ENCODE measurements at places on chromosomes 5 and 9.

DNA sequence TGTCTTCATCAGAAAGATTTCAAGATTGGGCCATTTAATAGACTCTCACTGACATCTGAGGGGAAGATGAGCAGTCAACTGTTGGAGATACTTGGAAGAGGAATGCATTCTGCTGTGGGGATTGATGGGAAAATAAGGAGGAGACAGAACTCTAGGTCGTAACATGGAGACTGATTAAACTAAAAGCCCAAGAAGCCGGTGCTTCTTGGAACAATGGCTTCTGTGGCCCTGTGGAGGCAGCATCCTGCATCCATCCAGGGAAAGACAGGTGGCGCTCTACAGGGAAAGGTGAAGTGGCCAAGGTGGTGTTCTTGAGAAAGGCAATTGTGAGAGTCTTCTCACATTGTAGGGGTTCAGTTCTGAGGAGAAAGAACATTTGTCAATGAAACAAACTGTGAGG, 31.3 kb downstream of the ZFAND5 start:
- no peak for DNase-seq

DNA sequence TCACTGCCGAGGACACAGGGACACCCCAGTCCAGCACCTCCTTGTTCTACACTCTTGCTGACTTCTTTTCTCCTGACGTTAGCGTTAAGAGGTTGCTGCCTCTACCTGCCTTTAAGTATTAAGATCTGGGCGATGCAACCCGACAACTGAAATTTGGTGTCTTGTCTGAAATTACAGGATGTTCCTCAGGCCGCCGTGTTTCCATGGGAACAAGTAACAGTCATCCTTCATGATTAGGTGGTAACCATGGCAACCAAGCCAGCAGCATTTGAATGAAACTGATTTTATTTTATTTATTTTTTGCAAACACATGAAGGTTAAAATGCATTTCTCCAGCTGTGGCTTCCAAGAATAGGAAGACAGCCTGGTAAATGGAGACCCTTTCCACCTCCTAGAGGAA, 20.8 kb downstream of the DAB2IP start:
- DNase-seq: no peak

DNA sequence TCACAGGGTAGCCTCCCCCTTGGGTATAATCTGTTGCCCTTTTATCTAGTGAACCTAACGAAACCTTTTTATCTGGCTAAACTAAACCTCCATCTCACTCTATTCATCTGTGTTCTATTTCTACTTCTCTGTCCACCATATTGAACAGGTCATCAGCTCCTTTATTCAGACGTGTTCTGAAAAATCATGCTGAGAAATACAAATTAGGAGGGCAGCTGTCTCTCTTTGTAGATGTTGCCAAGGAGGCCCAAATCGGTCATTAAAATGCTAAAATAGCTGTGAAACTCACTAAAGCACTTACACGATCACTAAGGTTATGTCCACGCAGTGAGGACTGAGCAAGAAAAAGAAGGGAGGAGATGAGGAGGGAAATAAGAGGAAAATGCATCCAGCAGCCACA, 115.6 kb upstream of the RETREG1 start:
- DNase-seq: no peak

DNA sequence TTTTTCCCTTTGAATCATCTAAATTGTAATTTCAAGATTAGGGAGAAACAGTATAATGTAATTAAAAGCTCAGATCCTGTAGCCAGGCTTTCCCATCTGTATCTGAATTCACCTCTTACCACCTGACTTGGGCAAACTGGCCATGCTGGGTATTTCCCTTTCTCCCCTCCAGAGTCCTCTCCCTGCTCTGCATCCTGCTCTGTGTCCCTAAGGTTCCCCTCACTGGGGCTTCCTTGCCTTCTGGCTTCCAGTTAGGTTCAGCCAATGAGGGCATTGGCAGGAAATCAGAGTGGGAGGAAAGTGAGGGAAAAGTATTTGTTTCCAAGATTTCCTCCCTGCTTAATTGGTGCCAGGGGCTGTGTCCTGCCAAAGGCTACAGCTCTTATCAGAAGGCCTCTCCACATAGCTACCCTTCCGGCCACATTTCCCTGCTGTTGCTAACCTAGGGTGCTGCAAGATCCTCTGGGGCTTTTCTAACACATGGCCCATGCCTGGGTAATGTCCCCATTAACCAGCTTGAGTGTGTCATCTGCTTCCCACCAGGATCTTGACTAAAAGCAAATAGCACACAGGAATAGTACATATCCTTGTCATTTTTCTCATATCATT, 51.0 kb upstream of the MPDZ start:
- DNase-seq: no peak

- DNase-seq: no peak
These were observed 33.2 kb downstream of the NEK6 start for GRCh38 chr9:124290743-124291554.

- DNase-seq: no peak
These were observed 31.1 kb downstream of the SEC61B start for GRCh38 chr9:99253134-99253533.

DNA sequence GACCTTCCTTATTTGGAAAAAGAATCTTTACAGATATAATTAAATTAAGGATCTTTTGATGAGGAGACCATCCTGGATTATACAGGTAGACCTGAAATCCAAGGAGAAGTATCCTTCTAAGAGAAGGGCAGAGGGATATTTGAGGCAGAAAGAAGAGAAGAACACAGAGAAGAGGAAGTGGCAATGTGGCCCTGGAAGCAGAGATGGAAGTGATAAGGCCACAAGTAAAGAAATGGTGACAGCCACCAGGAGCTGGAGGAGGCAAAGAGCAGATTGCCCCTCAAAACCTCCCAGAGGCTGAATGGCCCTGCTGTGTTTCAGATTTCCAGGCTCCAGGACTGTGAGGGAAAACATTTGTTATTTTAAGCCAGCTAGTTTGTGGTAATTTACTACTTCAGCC, 93.0 kb upstream of the ANKRD55 start:
- no peak for DNase-seq

GRCh38 chr9:117126871-117127270, 288.0 kb downstream of the ASTN2 start:
- DNase-seq: no peak

DNA sequence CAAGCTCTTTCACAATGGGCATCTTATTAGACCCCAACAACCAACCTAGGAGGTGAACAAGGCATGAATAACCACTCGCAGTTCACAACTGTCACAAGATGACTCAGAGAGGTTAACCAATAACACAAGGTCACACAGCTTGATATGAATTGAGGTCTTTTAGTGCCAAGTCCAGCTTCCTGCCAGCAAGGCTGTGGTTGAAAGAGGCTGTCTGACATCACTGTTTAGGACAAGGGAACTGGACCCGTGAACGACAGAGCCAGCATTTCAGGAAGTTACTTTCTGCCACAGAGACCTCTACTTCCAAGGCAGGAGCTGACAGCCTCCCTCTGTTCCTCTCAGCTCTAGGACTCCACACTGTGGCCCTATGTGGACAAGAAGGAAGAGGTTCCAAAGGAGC, 53.4 kb upstream of the ALDH1B1 start:
- DNase-seq: peak; percentile 68

DNA sequence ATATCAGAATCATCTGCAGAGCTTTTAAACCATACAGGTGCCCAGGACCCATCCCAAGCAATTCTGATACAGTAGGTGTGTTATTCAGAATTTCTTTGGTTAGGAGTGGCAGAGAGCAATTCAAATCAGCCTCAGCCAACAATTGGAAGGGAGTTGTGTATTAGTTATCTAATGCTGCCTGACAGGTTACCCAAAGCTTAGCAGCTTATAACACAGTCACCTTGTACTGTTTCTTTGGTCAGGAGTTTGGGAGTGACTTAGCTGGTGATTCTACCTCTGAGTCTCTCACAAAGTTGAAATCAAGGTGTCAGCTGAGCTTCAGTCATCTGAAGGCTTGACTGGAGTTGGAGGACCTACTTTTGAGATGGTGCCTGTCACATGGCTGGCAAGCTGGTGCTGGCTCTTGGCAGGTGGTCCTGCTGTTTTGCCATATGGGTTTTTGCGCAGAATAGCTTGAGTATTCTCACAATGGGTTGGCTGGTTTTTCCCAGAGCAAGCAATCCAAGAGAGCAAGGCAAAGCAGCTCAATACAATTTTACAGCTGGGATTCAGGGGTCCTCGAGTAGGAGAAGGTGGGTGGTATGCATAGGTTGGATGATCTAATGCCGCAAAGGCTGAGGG, 18.7 kb upstream of the CARNMT1 start:
- DNase-seq: no peak

DNA sequence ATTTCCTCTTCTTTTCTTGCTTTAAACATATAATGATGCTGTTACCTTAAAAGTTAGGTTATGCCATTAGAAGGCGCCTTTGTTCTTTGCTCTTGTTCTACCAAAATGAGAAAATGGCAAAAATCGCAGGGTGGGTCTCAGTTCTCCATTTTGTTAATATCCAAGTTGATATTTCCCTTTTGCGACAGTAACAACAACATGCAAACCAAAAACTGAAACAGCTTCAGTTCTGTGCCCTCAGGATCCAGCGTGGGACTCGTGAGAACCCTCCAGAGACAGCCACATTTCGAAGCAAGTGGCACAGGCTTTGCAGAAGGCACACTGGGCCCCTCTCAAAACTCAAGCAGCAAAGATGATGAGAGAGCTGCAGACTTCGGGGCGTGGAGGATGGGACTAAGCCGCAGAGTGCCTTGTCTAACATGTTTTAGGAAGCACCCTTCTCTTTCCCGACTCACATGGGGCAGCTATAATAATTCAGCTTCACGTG, 33.0 kb upstream of the LCP2 start:
- no peak for DNase-seq

DNA sequence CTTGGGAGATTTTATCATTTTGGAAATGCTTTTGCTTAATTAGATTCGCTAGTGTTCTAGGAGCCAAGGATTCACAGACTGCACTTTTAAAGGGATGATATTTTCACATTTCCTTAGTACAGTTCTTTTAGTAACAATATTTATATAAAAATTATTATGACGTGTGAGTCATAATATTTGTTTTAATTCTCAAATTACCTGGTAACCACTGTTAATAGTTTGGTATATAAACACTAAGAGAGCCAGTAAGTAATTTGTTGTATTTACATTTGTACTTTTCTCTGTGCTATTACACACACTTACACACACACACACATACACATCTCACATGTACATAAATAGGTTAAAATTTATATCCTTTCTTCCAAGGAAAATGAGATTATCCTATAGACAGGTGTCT, 58.8 kb upstream of the RAD23B start:
- no peak for DNase-seq

DNA sequence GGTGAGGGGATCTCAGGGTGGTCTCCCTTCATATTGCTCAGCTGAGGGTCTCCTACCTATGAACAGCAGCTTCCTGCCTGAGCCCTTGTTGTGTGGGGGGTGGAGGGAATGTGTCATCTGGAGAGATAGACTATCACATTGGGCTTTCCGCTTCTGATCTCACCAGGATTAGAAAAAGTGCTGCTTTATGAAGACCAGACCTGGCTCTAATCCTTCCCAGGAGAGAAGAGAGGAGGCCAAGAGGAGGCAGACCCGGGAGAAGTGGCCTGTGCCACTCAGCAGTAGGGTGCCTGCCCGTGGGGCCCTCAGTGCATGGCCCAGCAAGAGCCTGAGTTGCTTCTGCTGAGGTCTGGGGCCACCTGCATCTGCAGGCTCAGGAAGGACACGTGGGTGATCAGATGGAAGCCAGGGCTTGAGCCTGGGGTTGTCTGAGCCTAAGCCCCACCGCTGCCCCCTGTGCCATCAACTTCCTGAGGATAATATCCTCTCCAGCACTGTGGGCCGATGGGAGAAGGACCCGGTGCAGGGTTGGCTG, 22.1 kb upstream of the COL5A1 start:
- peak; percentile 47 for DNase-seq

GRCh38 chr9:12920437-12920836, 145.6 kb downstream of the LURAP1L start:
- DNase-seq: no peak

GRCh38 chr5:37495668-37496347, 116.7 kb downstream of the WDR70 start:
- DNase-seq: no peak

GRCh38 chr5:32654427-32654826, 56.7 kb upstream of the NPR3 start:
- no peak for DNase-seq

- DNase-seq: no peak
These were observed 165.2 kb downstream of the ADAMTS12 start for GRCh38 chr5:33726422-33727165.

DNA sequence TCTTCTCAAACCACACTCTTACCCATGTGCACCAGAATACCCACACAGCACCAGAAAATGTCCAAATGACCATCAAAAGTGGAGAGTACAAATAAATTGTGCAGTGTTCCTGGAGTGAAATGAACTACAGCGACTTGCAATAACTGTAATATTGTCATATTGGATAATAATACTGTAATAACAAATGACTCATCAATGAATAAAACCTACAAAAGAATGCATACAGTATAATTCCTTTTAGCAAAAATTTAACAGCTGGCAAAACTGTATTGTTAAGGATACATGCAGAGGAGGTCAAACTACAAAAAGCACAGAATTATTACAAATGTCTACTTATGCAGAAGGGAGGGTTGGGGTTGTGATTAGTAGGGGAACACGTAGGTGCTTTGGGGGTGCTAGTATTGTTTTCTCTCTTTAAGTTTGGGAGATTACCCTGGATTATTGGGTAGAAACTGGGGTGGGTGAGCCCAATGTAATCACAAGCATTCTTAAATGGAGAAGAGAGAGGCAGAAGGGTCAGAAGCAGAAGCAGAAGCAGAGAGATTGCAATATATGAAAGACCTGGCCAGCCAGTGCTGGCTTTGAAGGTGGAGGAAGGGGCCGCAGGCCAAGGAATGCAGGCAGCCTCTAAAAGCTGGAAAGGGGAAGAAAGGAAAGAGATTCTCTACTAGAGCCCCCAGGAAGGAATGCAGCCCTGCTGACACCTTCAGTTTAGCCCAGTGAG, 21.8 kb downstream of the IRF1 start:
- DNase-seq: peak; percentile 34

DNA sequence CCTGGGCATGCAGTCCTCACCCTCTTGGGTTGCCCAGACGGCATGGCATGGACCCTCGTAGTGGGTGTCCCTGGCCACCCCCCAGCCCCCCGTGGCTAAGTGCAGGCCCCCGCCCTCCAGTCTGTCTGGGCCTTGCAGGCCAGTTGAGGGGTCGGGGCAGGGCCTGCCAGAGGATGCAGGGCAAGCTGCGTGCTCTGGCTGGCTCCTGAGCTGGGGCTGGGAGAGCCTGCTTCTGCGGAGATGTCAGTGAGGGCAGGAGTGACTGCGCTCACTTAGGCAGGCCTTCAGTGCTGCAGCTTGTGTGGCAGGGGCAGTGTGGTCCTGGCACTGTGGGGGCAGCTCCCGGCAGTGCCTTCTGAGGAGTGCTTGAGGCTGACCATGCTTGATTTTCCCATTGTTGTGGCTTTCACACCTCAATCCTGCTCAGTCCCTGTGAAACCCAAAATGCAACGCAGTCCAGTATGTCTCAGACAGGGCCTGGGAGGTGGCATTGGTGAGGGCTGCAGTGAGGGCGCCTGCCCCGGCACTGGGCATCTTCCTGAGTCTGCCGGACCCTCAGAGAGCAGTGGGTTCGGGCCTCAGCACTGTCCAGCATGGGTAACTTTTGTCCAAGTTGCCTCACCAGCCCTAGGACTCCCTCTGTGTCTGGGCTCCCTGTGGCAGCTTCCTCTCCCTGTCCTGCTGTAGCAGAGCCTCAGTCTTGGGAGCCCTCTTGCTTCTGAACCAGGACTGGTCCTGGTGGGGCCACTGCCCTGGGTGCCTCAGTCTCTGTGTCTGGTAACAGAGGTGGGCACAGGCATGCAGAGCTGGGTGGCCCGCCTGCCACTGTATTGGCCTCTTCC, 93.0 kb downstream of the PHF2 start:
- DNase-seq: peak; percentile 33

Measured in aorta (tissue), 5 donors.